ENCODE measurements at places on chromosomes 2 and 18.

DNA sequence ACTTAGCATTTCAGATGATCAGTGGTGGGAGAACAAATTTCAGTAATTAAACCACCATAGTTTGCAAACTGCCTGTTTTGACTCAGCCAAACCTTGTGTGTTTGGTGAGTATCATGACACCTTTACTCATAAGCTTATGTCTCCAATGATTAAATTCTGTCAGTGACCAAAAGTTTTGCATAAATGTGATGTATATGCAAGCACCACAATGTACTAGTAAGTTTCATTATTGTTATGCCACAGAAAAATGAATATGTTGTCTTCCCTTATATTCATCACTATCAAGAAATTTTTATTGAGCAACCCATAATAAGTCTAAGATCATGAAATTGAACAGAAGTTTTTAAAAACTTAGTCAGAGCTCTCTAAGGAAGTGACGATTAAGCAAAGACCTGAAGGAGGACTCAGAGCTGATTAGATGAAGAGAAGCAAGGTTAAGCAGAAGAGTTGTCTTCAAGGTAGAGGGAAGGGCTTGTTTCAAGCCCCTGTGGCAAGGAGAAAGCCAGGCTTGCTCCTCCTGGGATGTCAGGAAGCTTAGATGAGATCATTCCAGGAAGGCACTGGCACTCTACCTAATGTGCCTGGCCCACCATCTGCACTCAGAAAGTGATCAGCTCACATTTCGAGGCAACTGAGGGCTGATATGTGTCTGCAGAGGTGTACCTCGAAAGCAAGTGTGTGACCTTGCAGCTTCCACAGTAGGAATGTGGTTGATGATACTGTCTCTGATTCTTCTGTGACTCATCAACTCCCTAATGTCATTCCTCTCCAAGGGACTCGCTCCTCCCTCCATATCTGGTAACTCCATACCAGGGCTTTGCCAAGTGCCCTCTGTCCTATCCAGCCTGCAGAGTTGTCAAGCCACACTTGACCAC, 54.7 kb downstream of the KCTD18 start:
- DNase-seq = no peak

- DNase-seq = no peak
These were observed 29.8 kb downstream of the KCNE4 start for GRCh38 chr2:223081789-223082188.

DNA sequence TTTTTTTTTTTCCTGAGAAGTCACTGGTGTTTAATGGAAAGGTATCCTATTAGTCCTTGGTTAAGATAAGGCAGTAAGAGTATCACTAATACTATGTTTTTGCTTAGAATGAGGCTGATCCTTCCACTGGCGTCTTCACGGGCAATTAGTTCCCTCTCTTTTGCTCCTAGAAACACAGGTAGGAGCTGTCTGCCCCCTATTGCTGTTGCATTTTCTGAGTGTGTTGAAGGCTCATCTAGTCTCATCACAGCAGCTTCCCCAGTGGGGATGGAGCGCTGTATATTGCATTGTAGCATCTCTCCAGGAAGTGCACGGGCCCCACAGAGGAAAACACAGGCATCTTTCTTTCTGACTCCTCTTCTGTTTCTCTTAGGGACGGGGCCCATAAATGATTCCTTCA, 145.0 kb downstream of the NAPG start:
- DNase-seq = peak; percentile 19

DNA sequence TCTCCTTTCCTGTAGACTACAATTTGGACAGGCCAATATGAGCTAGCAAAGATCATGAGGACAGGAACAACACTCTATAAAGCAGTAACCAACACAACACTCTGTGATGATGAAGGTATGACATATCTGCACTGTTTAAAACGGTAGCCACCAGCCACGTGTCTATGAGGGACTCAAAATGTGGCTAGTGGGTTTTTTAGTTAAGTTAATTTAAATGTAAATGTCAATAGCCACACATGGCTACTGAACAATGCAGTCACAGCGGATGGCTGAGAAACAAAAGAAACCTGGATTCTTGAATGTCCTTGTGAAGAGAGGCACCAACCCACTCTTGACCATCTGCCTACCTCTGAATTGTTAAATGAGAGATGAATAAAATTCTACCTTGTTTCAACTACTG, 33.9 kb downstream of the FANCL start:
- peak; percentile 18 for DNase-seq

DNA sequence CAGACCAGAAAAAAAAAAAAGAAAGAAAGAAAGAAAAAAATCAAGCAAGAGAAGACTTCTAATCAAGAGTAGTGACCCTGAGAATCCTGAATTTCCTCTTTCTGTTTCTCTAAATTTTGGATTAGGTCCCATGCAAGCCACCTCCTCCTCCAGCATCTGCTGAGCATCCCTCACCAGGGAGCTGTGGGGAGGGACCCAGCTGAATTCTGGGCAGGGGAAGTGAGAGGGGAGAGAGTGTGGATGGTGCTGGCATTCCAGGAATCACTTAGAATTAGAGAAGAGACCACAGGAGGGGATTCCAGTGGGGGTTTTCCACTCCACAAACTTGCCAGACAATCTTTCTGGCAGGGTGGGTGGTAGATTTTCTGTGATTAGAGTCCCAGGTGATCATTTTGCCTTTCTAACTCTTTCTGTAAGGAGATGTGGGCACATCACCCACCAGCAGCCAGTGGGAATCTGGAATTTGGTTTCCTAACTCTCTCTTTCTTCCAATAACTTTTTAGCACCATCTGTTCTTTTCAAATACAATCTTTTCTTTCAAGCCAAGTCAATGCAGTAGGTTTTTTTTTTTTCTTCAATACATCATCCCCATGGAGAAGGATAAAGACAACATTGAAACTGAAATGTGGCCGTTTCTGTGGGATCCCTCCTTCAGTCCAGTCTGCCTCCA, 279.2 kb downstream of the CLIP4 start:
- DNase-seq = no peak

GRCh38 chr2:144875290-144875969, 355.5 kb upstream of the ZEB2 start:
- no peak for DNase-seq

DNA sequence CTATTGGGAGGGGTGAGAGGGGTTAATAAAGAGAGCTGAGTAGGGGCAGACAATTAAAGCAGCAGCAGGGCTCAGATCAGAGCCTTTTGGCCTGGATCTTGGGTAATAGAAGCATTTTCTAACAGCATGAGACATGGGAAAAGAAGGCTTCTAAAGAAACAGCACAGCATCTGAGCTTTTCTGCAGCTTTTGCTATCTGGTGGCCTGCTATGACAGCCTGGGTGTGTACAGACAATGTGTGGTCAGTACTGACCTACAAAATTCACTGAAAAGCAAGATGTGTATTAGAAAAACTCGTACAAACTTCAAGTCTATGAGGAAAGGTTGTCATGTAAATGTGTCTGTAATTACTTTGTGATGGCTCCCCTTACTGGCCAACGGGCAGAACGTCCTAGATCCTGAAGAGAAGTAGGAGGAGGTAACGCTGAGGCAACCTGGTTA, 95.6 kb downstream of the GALNT3 start:
- no peak for DNase-seq

GRCh38 chr2:95401480-95401879, 1.0 kb upstream of the FAHD2A start:
- DNase-seq = no peak

DNA sequence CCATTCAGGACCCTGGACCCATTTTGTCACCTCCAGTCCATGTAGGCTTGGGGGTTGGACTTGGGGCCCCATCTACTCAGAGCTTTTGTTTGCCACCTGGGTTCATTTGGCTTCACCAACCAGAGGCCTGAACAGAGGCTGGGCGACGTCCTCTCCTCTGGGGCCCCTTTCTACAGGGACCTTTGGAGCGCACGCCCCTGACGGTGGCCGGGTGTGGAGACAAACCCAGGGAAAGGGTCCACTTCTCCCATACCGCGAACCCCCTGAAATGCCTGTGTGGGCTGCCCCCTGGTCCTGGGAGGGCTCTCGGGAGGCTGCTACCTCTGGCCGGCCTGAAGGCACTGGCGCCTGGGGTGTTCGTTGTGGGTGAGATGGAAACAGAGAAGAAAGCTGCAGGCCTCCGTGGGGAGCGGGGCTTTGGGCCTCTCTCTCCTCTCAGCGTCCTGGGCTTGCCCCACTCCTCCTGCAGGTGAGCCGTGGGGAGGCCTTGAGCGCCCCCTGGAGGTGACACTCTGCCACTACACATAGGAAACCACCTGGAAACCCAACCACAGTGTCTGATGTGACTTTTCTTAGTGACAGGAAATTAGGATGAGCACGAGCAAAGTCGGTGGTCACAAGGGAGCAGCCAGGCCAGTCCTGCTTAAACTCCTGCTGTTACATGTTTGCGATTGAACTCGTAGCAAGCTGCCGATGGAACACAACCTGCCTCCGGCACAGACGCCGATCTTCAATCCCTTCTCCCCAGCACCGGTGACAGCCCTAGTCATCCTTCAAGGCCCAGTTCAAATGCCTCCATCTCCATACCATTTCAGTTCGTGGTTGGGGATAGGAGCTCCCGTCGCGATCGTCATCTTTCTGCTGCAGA, 12.0 kb upstream of the NTSR2 start:
- peak; percentile 47 for DNase-seq

GRCh38 chr2:164898475-164898874, 56.9 kb downstream of the SLC38A11 start:
- DNase-seq = no peak

DNA sequence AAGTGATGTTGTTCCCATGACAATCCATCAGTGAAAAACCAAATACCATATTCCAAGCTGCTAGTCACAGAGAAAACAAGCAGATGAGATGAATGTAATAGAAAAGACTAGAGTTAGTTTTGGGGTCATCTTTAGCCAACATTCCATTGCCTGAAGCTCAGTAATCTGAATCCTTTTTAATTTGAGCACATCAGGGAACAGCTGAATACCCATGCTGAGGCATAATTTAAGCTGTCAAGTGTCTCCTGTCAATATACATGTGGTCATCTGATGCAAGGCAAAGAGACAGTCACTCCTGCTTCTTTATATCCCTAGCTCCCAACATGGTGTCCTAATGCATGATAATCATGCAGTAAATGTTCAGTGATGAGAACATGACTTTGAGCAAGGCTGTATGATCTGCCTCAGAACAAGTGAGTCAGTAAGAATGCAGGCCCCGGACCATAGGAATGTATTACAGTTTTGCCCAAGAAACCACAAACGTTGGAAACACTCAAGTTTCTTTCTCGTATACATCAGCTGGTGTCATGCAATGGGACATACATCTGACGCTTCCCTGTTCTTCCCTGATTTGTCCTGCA, 48.0 kb downstream of the CDK15 start:
- no peak for DNase-seq

DNA sequence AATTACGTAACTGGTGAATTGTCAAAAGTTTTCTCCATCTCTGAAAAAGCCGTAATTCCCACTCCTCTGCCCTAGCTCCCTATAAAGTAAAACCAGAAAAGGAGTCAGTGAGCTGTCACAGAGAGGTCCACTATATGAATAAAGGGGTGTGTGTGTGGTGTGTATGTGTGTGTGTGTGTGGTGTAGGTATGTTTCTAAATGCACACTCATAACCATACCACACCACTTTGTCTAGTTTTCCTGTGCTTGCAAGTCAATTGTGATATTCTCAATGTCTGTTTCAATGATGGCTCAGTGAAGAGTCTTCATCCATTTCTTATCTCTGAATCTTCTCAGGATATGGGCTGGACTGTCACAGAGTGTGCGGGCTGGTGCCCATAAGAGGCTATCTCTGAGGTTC, 54.8 kb upstream of the CCDC68 start:
- no peak for DNase-seq

DNA sequence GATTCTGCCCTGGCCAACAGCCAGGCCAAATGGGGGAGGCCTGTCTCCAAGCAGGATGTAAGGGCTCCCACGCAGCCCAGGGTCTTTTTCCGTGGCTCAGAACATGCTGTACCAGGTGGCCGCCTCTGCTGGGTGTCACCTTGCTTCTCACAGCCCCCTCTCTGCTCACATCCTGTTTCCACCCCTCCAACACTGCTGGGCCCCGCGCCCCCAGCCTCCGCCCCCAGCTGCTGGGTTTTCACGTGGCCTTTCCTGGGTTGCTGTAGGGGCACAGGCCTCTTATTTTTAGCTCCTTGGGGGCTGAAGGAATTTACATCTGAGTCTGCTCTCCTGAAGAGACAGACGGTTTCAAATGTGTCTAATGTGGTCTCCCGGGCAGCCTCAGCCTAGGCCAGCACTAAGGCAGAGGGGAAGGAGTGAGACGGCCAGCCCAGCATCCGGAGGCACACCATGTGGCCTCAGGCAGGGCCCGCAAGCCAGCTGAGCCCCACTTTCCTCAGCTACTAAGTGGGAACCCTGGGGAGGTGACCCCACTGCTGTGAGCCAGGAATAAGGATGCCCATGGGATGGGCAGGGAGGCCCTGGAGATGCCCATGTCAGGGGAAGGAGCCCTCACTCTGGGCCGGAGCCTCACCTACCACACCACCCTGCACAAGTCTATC, 18.7 kb upstream of the DUSP2 start:
- no peak for DNase-seq

- no peak for DNase-seq
These were observed 26.1 kb upstream of the MMADHC start for GRCh38 chr2:149613704-149614103.

GRCh38 chr2:15874854-15875804, 65.2 kb upstream of the MYCN start:
- DNase-seq = no peak

DNA sequence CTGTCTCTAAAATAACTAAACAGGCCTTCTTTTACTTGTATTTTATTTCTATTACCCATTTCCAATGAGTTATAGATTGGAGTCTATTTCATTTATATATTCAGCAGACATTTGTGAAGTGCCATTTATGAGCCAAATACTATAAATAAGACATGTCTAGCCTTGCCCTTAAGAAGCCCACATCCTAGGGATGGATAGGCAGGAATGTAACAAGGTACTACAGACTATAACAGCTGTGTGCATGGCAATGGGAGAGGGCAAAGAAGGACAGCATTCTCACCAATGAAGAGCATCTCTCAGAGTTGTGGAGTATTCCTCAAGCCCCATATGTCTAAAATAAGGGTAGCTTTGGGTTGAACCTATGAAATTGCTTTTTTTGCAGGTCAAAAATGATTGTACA, 161.9 kb upstream of the RASGRP3 start:
- no peak for DNase-seq

DNA sequence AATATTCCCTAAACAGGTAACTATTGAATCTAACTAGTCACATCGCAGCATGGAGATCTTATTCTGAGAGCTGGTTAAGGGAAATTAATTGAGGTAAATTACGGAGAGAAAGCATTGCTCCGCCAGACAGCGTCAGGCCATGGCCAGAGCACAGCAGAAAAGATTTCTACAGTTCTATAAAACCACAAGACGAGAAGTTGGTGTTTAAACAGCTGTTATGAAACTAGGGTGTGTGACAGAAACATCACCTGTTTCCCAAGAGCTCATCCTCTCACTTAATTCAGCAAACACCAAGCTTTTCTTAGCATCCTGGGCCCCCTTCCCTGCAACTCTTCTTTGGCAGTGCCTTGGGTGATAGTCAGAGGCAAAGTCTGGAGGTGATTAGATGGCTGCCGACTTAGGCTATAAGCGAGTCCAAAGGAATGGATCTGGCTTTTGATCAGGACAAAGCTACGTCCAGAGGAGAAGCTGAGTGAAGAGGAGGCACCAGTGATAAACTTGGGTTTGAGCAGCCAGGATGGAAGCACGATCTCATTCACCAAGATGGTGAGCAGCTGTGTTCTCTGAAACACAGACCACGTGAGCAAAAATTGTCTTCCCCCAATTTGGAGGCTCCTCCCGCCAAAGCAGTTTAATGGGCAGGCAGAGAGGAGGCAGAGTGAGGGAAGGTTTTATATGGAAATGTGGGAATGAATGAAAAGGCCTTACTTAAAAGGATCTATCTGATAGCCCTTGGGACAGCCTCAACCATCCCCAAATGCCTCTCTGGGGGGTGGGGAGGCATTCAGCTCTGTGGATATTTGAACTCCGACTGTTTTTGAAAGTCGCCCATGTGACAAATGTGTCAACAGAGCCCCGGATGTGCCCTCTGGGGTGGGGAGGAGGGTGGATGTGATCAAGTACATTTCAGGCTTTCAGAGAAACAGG, 57.8 kb downstream of the PKDCC start:
- peak; percentile 47 for DNase-seq
